Thymus (tissue), 14 donors: ENCODE measurements at places on chromosomes 6 and 20.

DNA sequence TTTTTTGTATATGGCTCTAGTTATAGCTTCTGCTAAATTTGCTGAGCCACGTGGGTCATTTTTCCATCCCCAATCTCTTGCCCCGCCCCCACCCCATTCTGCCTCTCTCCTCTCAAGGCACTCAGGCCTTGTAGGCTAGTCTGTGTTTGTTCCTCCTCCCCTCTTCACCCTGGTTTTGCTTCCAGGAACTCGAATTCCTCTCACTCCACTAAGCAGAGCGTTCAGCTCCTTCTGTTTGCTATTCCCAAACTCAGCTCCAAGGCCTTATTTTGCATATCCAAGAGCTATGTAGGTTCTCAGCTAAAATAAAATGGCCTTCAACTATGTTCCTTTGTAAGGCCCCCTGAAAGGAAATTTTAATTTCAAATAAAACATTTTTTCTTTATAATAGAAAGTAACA, 1293.7 kb downstream of the EPHA7 start:
- H3K27ac ChIP-seq: no peak overlapping the region
- H3K4me3 ChIP-seq: no peak overlapping the region
- H3K27me3 ChIP-seq: no peaks in the 10 kb centered on the region
- no peaks in the 10 kb centered on the region for H3K36me3 ChIP-seq

DNA sequence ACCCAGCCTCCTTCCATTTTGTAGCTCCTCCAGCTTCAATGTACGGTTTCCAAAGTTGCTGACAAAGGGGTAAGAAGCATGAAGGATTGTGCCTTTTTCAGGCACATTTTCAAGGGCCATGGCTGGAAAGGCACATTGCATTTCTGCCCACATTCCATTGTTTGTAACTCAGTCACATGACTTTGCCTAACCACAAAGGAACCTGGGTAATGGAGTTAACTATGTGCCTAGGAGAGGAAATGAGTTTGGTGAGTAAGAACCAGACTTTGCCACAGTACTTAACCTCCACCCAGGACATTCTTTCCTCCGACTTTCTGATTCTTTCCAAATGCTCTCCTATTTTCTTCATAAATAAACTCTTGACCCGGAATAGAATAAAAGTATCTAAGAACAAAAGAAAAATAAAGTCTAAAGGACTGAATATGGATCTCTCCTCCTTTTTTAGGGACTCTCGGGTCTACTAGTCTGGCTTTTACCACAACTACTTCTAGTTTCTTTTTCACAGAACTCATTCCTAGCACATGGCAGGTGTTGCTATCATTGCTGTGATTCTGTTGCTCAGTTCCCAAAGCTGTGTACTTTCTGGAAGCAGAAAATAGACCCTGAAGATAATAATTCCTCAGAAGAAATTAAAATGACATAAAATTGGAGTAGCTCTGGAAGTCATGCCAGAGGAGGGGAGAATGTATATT, 81.5 kb upstream of the ISM1 start:
- no peaks in the 10 kb centered on the region for H3K4me1 ChIP-seq
- DNase-seq: no peak

GRCh38 chr6:89051676-89052075, 28.9 kb upstream of the PNRC1 start:
- no peaks in the 10 kb centered on the region for H3K27me3 ChIP-seq
- no peak for DNase-seq
- no peak overlapping the region for H3K4me3 ChIP-seq
- no peaks in the 10 kb centered on the region for H3K36me3 ChIP-seq
- H3K4me1 ChIP-seq: no peaks in the 10 kb centered on the region
- no peak overlapping the region for H3K27ac ChIP-seq

DNA sequence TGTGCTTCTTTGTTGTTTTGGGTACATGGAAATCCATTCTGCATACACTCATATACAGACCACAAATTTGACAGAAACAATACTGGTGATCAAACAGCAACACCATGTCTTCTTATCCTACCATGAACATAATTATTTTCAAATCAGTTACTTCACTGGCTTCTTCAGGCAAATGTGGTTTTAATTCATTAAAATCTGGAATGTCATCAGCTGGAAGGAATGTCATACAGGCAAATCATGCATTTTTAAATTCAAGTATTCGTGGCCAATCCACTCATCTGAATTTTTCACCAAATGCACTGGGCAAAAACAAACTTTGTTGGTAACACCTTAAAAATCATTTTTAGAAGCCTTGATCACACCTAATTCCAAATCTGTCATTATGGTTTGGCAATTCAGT, 59.3 kb downstream of the KIF6 start:
- no peak for DNase-seq
- no peak overlapping the region for H3K27ac ChIP-seq
- H3K36me3 ChIP-seq: no peaks in the 10 kb centered on the region
- no peaks in the 10 kb centered on the region for H3K27me3 ChIP-seq
- no peak overlapping the region for H3K4me3 ChIP-seq

DNA sequence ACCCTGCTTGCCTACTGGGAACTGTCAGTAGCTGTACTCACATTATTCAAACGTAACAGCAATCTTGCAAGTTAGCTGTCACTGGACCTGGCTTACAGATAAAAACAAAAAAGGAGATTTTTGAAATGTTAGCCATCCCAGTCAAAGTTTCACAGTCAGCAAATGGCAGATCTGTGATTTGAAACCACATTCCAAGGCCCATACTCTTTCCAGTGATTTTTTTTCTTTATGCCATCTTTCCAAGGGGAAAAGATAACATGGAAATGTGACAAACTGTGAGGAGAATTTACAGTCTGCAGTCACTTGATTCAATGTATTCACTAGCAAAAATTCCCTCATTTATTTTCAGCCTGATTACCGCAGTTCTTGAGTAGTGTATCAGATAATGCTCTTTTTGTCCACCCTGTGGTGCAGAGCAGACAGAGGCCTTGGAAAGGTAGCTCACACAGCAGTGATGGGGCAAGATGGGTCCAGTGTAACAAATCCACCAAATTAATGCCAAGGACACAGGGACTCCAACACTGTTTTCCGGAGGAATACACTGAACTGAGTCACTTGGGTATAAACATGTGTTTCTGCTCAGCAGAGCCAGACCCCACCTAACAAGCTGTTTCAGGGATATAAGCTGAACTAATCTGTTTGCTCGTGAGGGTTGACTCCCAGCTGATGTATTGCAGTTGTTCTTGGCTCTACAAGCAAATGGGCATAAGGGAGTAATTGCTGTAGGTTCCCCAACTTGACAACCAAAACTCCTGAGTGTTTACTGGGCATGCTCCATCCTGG, 49.9 kb upstream of the ADGRF1 start:
- no peak for DNase-seq
- H3K36me3 ChIP-seq: no peaks in the 10 kb centered on the region
- no peak overlapping the region for H3K27ac ChIP-seq
- H3K4me1 ChIP-seq: peaks cover 18% of the 10 kb centered on the region

GRCh38 chr6:97703661-97704060, 420.6 kb upstream of the MMS22L start:
- no peak overlapping the region for H3K4me3 ChIP-seq
- DNase-seq: no peak
- H3K27ac ChIP-seq: no peak overlapping the region

DNA sequence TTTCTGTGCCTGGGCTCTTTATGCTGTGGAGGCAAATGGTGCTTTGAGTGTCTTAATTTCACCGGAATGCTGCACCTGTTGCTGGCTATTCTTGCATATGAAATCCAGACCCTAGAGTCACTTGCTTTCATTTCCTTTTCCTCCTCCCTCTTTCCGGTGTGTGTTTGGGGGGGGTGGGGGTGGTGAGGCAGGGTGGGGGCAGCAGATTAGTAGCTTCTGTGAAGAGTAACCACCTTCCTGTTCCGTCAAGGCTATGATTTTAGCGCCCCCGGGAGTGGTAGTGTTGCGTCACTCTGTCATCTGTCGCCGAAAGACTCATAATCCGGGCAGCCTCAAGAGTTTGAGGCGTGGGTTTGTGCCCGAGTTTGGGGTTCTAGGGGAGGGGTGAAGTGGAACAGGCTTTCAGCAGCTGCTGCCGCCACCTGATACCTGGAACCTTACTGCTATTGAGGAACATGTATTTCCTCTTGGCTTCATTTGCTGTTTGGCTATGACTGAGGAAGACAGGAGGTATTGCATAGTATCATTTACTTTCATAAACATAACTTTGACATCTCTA, 49.1 kb downstream of the UTRN start:
- peaks cover 41% of the 10 kb centered on the region for H3K4me1 ChIP-seq
- peak; percentile 55 for DNase-seq
- no peaks in the 10 kb centered on the region for H3K27me3 ChIP-seq

GRCh38 chr6:85473748-85474147, 23.9 kb downstream of the NT5E start:
- no peaks in the 10 kb centered on the region for H3K36me3 ChIP-seq
- no peaks in the 10 kb centered on the region for H3K4me1 ChIP-seq
- H3K27me3 ChIP-seq: no peaks in the 10 kb centered on the region
- no peak overlapping the region for H3K27ac ChIP-seq
- no peak overlapping the region for H3K4me3 ChIP-seq

- H3K4me3 ChIP-seq: no peak overlapping the region
- no peaks in the 10 kb centered on the region for H3K36me3 ChIP-seq
- peaks cover 12% of the 10 kb centered on the region for H3K4me1 ChIP-seq
- peaks cover 16% of the 10 kb centered on the region for H3K27me3 ChIP-seq
- DNase-seq: no peak
- H3K27ac ChIP-seq: no peak overlapping the region
These were observed 21.5 kb upstream of the NTSR1 start for GRCh38 chr20:62686869-62687830.

GRCh38 chr20:1718604-1719384, 61.2 kb upstream of the SIRPG start:
- H3K36me3 ChIP-seq: no peaks in the 10 kb centered on the region
- no peaks in the 10 kb centered on the region for H3K27me3 ChIP-seq
- no peak overlapping the region for H3K27ac ChIP-seq
- DNase-seq: no peak
- H3K4me3 ChIP-seq: no peak overlapping the region

GRCh38 chr20:17940224-17940971, 28.2 kb downstream of the SNX5 start:
- no peak overlapping the region for H3K27ac ChIP-seq
- H3K4me3 ChIP-seq: no peak overlapping the region
- H3K36me3 ChIP-seq: peaks cover 25% of the 10 kb centered on the region
- peaks cover 27% of the 10 kb centered on the region for H3K4me1 ChIP-seq

DNA sequence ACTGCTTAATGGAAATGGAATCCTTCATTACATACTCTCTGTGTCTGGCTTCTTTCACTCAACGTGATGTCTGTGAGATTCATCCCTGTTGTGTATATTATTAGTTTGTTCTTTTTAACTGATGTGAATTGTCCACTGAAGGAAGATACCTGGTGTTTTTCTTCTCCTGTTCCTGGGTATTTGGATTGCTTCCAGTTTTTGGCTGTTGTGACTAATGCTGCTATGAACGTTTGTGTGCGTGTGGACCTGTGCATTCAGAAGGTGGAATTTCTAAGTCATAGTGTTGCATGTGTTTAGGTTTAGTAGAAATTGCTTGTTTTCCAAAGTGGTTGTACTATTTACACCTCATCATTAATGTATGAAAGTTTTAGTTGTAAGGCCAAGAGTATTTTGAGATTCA, 3.8 kb downstream of the TULP4 start:
- H3K36me3 ChIP-seq: peaks cover 6% of the 10 kb centered on the region
- H3K4me3 ChIP-seq: no peak overlapping the region
- no peaks in the 10 kb centered on the region for H3K4me1 ChIP-seq
- no peaks in the 10 kb centered on the region for H3K27me3 ChIP-seq
- no peak overlapping the region for H3K27ac ChIP-seq
- DNase-seq: no peak

- DNase-seq: no peak
- no peaks in the 10 kb centered on the region for H3K27me3 ChIP-seq
These were observed 27.2 kb downstream of the VEGFA start for GRCh38 chr6:43796903-43797890.

DNA sequence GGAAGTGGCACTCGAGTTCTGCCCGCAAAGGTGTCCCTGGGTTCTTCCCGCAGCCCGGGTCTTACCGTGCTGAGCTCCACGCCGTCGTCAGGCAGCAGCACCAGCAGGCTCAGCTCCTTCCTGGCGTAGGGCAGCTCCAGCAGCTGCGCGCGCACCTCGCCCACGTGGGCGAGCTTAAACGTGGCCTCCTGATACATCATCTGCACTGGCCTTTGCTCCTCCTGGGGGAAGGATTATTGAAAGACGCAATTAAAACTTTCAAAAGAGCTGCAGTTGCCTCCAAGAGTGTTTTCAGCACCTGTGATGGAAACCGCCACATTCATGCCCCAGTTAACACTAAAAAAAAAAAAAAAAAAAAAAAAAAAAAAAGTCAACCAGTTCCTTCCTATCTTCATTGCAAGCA, 11.3 kb downstream of the SERPINB9 start:
- H3K4me1 ChIP-seq: peaks cover 25% of the 10 kb centered on the region
- H3K27me3 ChIP-seq: no peaks in the 10 kb centered on the region
- H3K27ac ChIP-seq: peak overlapping the region; percentile 91
- peak overlapping the region; percentile 9 for H3K4me3 ChIP-seq
- peaks cover 24% of the 10 kb centered on the region for H3K36me3 ChIP-seq

GRCh38 chr6:158560836-158561320, 987 bp downstream of the TMEM181 start:
- no peak for DNase-seq
- no peaks in the 10 kb centered on the region for H3K27me3 ChIP-seq
- H3K36me3 ChIP-seq: no peaks in the 10 kb centered on the region
- H3K4me1 ChIP-seq: peaks cover 11% of the 10 kb centered on the region

- no peaks in the 10 kb centered on the region for H3K27me3 ChIP-seq
- no peaks in the 10 kb centered on the region for H3K36me3 ChIP-seq
- no peak for DNase-seq
- no peak overlapping the region for H3K4me3 ChIP-seq
These were observed 75.3 kb upstream of the CCN6 start for GRCh38 chr6:111978532-111979149.

DNA sequence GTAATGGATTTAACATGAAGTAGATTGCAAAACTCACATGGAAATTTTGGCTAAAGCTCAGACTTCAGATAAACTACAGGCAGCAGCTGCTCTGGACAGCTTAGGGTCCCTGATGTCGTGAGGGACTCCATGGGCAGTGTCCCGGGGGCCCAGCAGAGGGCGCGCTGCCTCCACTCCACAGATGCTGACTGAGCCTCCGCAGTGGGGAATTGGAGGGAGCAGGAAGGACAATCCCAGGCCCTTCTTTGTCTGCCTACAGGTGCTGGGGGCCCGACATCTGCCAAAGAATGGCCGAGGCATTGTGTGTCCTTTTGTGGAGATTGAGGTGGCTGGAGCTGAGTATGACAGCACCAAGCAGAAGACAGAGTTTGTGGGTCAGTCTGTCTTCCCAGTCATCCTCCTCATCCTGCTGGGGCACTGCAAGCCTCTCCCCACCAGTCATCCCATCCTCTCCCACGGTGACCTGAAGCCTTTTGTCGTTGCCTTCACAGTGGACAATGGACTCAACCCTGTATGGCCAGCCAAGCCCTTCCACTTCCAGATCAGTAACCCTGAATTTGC, 35.9 kb downstream of the PLCG1 start:
- no peaks in the 10 kb centered on the region for H3K27me3 ChIP-seq
- H3K36me3 ChIP-seq: peaks cover 87% of the 10 kb centered on the region
- DNase-seq: peak; percentile 60
- no peaks in the 10 kb centered on the region for H3K4me1 ChIP-seq
- H3K27ac ChIP-seq: no peak overlapping the region
- no peak overlapping the region for H3K4me3 ChIP-seq
